ENCODE measurements at places on chromosomes 13 and 19.

- peak; percentile 23 for DNase-seq
Measured at GRCh38 chr19:28242317-28242927, 970.5 kb downstream of the UQCRFS1 start.

- no peak for DNase-seq
Measured at GRCh38 chr13:39144391-39144790, 106.1 kb downstream of the NHLRC3 start.

- peak; percentile 30 for DNase-seq
Measured at GRCh38 chr19:48461982-48462655, 6.7 kb downstream of the KCNJ14 start.

GRCh38 chr19:30880151-30880550 is 469.1 kb downstream of the TSHZ3 start:
- DNase-seq = no peak

DNA sequence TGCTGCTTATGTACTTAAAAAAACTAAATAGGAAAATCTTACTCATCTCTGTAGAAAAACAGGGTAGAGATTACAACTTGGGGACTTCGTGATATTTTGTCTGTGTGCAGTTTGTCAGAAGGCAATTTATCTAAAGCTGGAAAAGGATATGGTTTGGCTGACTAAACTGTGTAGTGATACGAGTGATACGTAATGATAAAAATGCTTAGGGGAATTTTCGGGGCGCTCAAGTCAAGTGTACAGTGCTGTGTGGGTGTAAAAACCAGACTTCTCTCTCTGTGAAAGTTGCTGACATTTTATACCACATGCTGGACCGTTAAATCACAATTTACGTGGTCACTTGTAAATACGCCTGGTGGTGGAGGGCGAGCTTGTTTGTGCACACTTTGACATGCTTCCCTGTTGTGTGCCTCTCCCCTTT is 221.7 kb downstream of the KCNRG start:
- DNase-seq = peak; percentile 26

DNA sequence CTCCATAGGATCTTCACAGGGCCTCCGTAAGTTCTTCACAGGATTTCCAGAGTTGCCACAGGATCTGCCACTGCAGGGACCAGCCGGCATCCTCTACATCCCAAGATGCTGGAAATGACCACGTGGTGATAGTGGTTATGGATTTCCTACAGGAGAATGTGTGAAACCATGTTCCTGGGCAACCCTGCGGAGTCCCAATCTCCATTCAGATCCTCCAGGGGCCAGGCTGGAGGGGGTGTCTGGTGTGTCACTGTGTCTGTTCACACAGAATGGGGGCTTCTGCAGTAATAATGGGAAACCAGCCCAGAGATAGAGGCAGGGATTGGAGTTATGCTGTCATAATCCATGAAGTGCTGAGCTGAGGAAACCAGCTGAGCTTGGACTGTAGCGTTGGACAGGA is 8.6 kb downstream of the LILRA6 start:
- DNase-seq = no peak

- DNase-seq = no peak
Measured at GRCh38 chr13:106089261-106089980, 446.0 kb downstream of the EFNB2 start.

DNA sequence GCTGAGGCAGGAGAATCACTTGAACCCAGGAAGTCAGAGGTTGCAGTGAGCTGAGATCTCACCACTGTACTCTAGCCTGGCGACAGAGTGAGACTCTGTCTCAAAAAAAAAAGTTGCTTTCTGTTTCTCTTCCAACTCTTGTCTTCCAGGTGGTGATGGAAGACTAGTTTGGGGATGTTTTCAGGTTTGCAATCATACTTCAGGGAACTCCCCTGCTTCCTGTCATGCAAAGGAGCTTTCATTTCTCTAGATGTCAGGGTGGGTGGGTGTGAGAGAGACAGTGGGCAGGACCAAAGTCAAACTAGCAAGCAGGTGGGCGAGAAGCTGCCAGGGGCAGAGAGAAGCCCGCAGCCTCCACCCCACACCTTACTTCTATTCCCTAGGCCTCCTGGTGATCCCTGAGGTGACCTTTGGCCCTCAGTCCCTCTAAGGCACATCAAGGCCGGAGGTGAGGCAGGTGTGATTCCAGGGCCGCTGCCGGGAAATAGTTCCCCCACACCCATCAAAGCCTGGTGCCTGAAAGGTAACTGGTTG is 25.7 kb downstream of the CCNE1 start:
- peak; percentile 50 for DNase-seq

- no peak for DNase-seq
Measured at GRCh38 chr19:5664515-5664914, 15.8 kb downstream of the MICOS13 start.

DNA sequence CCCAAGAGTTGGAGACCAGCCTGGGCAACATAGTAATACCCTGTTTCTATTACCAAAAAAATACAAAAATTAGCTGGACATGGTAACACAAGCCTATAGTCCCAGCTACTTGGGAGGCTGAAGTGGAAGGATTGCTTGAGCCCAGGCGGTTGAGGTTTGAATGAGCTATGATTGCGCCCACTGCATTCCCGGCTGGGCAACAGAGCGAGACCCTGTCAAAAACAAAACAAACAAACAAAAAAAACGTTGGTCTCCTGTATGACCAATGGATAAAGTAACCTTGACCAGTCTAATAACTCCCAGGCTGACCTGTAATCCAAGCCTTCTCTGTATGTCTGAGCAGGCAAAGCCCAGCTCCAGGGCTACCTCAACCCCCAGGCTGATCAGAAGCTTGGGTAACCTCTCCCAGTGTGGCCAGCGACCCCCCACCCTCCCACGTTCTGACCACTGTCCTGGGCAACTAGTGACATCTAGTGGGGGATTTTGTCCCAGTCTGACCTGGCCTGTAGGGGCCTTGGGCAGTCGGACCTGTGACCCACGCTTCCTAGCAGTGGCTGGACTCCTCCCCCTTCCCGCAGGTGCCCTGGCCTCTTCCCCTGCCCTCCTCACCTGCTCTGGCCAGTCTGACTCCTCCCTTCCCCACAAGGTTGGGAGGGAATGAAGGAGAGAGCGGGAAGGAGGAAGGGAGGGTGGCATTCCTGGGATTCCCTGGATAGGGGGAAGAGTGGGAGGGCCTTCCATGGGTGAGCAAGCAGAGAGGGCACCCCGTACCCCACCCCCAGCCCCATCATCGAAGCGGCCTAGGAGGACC is 1.0 kb upstream of the BCAM start:
- no peak for DNase-seq

DNA sequence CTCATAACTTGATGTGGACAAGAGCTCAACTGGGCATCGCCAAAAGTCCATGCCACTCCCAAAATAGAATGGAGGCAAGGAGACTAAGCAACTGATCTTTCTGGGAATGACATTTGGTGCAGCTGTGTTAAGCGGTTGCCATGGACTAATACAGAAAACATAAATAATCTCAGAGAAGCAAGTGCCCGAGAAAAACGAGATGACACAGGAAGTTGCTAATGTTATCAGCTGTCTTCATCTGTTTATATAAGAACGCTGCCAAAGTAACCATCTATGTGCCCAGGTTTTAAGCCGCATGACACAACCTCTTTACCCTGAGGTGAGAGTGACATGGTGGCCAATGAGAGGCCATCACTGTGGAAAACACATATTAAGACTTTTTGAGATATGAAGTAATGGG is 54.9 kb upstream of the SACS start:
- DNase-seq = no peak

- no peak for DNase-seq
Measured at GRCh38 chr19:1046117-1046626, 6.3 kb downstream of the ABCA7 start.

DNA sequence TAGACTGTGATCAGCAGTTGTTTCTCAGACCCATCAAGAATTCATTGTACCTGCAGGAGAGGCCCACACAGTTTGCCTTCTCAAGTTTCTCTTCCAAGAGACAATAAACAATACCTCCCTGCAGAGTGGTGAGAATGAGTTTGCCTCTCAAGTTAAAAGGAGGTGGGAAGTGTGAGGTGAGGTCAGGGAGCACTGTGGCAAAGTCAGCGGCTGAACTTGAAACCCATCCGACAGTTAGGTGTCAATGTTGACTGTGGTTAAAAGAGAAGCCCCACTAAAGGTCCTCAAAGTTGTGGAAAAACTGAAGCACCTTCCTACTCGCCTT is 72.9 kb upstream of the TSC22D1 start:
- peak; percentile 54 for DNase-seq

DNA sequence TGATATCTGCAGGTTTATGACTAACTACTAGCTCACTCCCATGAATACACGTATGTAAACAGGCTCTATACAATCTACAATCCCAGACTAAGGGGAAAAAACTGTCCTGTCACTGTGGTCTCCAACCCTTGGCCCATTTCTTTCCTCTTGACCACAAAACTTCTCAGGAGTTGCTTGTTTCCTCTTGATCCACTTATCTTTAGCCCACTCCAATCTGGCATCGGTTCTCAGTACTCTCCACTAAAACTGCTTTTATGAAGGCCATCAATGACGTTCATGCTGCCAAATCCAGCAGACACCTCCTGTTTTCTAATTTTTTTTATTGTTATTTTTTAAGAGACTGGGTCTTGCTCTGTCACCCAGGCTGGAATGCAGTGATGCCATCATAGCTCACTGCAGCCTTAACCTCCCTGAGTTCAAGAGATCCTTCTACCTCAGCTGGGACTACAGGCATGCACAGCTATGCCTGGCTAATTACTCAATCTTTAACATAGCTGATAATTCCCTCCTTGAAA is 31.9 kb upstream of the USPL1 start:
- DNase-seq = no peak

DNA sequence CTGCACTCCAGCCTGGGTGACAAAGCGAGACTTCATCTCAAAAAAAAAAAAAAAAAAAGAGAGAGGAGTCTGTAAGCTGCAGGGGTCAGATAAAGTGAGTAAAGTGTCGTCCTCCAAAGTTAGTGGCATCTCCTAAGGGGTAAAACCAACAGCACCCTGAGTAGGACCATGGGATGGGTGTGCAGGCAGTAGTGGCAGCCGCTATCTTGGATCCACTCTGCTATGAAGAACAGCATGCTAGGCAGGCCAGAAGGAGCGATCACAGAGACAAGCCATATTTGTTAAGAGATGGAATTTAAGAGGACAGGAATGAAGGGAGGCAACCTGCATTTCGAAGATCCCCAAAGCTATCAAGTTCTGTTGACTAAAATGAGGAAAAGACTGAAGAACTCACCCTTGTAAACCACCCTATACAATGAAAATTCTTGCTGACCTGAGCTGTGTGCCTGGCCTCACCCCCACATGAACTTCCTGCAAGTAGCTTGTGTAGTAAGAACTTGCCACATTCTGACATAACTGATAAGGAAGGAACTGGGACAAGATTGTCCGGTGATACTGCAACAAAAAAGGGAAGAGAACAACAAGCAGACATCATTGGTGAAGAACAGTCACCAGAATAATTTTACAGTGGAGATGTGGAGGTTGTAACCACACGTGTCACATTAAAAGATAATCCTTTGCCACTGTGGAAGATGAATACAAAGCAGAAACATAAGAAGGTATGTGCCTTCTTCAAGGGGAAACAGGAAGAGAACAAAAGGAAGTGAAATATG is 16.2 kb downstream of the DPY19L3 start:
- no peak for DNase-seq

DNA sequence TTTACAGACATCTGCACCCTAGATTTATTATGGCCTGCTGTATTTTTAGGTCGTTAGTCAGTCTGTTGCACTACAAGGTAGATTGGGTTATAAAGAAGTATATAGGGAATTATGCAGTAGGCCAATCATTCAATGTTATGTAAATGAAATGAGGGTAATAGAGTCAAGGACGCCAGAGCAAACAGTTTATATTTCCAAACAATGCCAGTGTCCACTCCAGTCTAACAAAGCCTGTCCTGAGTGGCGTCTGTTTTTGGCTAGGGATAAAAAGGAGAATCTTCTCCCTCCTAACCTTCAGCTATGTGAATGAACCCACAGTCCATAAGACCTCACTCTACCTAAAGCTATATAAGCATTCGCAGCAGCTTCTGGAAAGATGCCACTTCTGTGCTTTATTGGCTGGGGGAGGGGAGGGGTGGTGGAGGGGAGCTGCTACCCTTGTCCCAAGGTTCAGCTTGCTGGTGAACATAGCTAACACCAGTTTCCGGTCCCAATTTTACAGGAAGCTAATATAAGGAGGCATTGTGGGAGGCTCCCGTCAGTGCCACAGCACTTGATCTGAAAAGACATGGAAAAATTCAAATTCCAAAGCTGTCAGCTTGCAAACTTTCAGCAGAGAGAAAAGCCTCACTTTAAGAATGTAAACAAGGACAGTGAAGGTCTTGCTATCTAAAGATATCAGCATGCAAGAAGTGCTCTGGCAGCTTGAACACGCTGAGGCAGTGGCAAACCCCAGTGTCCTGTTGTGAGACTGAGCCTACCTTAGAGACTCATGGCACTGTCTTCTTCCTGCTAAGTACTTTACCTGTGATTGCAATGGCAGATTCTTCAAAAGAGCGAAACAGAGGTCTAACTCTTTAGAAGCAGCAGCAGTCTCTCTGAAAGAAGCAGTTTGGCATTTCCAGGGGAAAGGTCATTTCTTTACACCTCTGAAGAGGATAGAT is 369.9 kb downstream of the PCDH9 start:
- no peak for DNase-seq

DNA sequence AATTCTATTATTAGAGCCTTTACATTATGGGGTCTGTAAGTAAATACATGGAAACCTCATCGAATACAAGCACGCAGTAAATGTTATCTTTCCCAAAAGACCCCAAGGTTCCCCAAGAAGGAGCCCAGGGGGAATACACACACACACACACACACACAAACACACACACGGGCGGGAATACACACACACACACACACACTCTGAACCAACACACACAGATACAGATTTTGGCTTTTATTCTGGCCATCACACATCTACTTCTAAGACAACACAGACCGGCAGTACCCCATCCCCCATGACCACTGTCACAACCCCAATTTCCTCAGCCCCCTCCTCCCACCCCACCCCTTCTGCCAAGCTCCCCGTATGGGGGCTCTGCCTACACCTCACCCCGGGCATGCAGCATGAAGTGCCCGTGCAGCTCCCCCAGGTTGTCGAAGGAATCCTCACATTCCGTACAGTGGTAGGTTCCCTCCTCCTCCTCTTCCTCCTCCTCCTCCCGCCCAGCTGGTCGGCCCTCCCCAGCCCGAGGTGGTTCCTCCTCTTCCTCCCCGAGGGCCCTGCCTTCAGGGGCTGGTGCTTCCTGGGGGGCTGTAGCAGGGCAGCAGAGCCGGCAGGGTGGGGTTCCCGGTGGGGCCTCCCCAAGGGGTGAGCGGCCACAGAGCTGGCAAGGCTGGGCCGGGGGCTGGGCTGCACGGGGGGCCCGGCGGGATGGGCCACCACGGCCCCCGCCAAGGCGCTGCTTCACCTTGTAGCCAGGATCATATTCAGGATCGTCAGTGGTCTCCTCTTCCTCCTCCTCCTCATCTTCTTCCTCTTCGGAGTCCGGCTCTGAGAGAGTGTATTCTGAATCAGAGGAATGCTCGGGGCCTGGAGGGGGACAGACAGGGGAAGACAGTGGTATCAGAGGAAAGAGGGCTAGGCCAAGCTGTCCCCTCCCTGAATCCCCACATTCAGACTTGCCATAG is 4.4 kb upstream of the SRRM5 start:
- DNase-seq = no peak

Measured in stimulated activated naive CD8-positive, alpha-beta T cell treated with anti-CD3 and anti-CD28 coated beads, Interleukin-15, Interleukin-2, amounts not matched to agents 100 U/mL and 50 U/mL, for 24 hours (primary cell).